Brain microvascular endothelial cell (primary cell): ENCODE measurements at places on chromosomes 13 and 19.

- DNase-seq = peak; percentile 47
These were observed 50.5 kb downstream of the STARD13 start for GRCh38 chr13:33235078-33235477.

DNA sequence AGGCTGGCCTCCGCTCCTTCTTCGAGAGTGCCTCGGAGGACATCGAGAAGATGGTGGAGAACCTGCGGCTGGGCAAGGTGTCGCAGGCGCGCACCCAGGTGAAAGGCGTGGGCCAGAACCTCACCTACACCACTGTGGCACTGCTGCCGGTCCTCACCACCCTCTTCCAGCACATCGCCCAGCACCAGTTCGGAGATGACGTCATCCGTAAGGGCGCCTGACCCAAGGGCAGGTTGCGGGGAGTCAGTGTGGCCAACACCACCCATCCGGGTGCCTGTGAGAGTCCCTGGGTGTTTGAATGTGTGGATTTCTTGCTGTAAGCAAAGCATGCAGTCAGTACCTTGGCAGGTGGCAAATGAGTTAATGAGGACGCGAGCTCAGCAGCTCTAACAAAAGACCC lies 78.8 kb downstream of the RYR1 start:
- no peak for DNase-seq

GRCh38 chr13:34161931-34162543 lies 344.1 kb downstream of the RFC3 start:
- DNase-seq = peak; percentile 42

DNA sequence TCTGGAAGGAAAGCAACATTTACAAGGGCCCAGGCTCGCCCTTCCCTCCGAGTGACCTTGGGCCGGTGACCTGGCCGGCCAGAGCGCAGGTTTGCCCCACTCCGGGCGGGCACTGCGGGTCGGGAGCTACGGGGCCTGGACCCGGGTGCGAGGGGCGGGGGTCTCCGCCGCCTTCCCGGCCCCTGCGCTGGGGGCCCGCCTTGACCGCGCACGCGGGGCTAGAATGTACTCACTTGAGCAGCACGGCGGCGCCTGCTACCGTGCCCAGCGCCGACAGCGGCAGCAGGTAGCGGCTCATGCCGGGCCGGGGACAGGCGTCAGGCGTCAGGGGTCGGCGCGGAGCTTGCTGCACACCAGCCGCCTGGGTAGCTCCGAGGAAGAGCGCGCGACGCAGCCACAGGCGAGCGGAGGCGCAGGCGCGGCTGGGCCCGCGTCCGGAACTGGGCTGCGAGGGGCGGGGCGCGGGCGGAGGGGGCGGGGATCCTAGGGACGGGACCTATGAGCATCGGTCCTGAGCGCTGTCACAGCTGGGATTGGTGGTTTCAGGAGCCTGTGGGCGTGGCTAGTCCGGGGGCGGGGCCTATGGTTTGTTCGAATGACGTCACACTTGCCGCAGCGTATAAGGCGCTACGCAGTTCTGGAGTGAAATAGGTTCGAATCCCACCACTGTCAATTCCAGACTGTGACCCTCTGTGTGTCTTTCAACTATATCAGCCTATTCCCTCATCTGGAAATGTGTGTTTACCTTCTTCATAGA lies at the start of gene RDH13:
Gene RDH13 (minus strand): TSS at position 414 of the 757 bp plus-strand sequence. CDS start 116 bp downstream, at position 298.
- peak; percentile 96 for DNase-seq

- no peak for DNase-seq
These were observed 53.7 kb downstream of the RAB20 start for GRCh38 chr13:110507678-110508381.

DNA sequence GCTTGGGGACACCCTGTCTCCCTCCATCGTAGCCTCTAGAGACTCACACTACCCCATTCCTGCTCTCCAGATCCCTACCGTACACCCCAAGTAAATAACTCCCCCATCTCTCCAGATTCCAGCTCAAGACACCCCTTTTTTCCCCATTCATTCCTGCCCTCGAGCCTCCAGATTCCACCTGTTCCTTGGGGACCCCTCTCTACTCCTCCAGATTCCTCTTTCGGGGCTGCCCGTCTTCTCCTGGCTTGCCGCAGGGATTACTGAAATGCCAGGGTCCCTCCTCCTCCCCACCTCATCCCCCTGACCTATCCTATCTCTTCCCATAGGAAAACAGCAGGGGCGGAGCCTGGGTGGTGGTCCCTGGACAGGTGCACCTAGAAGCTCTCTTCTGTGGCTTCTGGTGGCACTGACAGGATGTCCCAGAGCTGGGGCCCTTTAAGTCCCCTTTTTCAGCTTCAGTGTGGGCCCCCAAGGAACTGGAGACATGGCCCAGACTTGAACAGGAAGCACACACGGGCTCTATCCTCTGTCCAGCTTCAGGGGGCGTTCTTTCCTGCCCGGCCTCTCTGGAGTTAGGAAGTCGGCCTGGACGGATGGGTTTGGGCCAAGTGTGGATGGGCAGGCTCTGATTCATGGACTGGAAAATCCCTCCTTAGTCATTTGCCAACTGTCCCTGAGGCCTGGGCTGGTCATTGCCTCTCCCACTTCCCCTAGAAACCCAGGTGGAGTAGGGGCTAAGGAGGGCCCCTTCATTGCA lies 1.2 kb downstream of the ZSWIM4 start:
- peak; percentile 88 for DNase-seq

DNA sequence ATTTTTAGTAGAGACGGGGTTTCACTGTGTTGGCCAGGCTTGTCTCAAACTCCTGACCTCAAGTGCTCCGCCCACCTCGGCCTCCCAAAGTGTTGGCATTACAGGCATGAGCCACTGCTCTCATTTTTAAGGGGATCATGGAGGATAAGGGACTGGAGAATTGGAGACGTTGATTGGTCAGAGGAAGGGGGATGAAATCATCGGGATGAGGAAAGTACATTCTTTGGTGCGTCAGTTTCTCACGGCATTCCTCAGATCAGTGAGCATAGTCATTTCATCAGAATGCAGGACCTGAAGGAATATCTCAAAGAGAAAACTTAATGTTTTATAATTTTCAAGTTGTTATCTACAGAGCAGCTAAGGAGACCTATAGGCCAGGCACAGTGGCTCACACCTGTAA lies 14.0 kb downstream of the ZNF114 start:
- DNase-seq = peak; percentile 96

DNA sequence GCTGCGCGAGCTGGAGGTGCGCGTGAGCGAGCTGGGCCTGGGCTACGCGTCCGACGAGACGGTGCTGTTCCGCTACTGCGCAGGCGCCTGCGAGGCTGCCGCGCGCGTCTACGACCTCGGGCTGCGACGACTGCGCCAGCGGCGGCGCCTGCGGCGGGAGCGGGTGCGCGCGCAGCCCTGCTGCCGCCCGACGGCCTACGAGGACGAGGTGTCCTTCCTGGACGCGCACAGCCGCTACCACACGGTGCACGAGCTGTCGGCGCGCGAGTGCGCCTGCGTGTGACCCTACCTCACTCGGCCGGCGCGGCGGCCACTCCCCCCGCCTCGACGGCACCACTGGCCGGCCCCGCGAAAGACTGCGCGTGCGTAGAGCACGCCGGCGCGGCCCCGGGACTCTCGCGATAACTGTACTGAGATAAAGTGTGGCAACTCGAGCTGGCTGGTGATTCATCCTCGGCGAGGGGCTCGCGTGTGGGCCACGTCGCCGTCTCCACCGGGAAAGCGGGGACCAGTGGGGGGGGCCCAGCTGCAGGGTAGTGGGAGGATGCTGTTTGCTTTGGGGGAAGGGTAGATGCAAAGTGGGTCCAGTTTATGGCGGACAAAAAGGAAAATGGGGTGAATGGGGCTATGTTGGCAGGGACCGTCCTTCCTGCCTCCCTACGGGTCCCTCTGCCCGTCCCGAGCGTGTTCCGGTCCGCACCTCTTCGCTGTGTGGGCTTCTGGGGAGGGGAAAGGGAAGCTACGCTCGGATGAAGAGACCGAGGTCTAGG lies 11.4 kb downstream of the FUT6 start:
- peak; percentile 91 for DNase-seq

- DNase-seq = peak; percentile 34
These were observed 6.1 kb downstream of the ZNF700 start for GRCh38 chr19:11931051-11931450.

DNA sequence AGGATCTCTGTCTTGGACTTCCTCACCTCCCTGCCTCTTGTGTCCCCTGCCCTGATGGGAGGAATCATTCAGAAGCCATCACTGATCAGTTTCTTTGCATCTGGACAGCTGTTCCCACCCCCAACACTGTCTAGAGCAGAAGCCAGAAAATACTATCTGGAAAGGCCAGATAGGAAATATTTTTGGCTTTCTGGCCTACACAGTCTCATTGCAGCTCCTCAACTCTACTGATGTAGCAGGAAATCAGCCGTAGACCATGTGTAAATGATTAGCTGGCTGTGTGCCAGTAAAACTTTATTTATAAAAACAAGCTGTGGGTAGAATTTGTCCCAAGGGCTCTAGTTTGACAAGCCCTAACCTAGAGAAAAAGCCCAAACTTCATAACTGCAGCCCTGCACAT lies 5.6 kb downstream of the SIGLEC7 start:
- no peak for DNase-seq

- no peak for DNase-seq
These were observed 51.1 kb downstream of the RASL11A start for GRCh38 chr13:27321468-27322431.

DNA sequence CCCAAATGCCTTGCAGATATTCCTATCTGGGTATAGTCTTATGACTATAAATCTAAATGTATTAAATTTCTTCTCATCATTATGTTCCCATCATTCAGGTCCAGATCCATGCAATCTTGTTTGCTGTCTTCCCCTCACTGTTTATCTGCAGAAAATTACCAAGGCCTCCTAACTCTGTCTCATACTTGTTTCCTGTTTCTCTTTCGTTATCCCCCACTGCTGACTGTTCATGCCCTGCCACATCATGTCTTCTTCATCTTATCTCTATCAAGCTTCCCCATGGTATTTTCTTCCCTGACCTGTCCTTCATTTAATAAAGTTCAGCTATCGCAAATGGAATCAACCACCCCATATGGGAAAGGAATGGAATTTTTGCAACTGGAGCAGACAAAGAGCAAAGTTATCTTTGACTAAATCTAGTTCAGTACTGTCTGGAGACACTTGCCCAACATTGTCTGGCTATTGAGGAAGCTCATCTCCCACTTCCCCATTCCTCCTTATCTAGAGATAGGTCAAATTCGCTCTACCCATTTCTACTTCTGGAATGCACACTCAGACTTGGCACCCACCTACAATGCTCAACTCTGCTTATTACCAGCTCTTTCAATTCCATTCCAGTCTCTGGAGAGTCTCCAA lies 1358.1 kb downstream of the EFNB2 start:
- peak; percentile 25 for DNase-seq

GRCh38 chr13:44744880-44745633 lies 168.9 kb upstream of the TSC22D1 start:
- no peak for DNase-seq

DNA sequence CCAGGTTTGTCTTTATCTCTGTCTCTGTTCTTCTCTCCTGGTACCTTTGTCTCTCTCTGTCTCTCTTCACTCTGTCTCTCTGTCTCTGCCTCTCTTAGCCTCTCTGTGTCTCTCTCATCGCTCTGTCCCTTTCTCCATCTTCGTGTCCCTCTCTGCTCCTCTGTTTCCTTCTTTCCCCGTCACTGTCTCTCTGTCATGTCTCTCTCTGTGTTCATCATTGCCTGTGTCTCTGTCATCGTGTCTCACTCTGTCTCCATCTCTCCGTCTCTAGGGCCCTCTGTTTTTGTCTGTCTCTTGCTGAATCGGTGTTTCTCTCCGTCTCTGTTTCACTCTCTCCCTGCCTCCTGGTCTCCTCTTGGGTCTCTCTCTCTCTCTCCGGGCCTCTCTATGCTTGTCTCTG lies 2.9 kb upstream of the KCNN4 start:
- no peak for DNase-seq

- DNase-seq = peak; percentile 46
These were observed 28.4 kb downstream of the UBAC2 start for GRCh38 chr13:99228737-99229691.

DNA sequence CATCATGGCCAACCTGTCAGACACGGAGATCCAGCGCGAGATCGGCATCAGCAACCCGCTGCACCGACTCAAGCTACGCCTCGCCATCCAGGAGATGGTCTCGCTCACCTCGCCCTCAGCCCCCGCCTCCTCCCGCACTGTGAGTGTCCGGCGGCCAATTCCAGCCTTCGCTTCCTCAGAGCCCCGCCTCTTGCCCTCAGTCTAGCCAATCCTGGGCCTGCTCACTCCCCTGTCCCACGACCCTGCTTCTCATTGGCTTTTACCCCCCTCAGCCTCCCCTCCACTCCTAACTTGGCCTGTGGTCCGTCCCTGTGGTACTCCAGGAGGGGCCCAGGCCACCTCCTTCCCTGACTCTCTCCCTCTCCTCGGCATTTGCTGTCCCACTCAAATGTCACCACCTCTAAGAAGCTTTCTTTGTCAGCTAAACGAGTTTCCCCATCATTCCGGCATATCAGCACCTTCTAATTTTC lies 12.3 kb downstream of the HRC start:
- peak; percentile 90 for DNase-seq

DNA sequence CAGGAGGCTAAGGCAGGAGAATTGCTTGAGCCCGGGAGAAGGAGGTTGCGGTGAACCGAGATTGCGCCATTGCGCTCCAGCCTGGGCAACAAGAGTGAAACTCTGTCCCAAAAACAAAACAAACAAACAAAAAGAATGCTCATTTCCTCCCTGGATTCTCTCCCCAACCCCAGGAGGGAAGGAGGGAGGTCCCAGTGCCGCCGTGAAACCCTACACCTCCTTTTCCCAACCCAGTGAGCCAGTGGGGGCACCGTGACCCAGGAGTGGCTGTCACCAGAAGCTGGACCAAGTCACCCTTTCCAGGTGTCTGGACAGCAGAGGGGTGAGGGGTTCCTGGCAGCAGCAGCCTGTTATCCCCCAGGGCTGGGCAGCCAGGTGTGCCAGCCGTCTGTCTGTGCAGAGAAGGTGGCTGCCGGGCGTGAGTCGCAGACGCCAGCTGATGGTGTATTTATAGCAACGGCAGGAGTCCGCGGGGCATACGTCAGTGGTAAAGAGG lies 23.5 kb downstream of the NFIC start:
- DNase-seq = no peak

DNA sequence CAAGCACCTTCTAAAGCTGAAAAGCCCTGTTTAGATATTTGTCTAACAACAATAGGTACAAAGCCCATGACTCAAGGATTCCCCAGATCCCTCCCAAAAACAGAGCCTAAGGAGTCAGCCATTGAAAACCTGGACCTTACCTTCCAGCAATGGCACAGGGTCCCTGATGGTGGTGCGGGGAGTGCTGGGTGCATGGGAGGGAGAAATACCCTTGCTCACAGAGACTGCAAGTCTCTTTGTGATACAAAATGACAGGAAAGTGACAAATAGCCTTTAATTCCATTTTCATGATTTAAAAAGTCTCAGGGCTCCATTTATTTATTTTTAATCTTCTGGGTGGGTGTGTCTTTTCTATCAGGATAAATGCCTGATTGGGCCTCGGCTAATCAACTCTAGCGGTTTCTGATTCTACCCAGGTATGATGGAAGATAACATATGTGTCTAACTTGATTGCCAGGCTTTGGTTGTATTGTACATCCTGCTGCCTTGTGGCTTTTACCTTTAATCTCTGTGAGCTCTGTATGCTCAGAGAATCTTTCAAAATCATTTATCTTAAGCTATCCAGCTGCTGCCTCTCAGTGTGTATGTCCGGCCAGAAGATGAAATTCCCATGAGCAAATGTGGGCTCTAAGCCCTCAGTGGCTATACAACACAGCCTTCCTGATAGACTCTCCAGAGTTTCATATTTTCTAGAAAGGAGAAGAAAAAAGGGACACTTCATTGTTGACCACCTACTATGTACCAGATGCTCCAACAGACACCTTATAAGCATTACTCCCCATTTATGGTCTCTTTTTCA lies 54.6 kb upstream of the FAM124A start:
- DNase-seq = no peak

- DNase-seq = peak; percentile 26
These were observed 370.7 kb downstream of the COG6 start for GRCh38 chr13:40026174-40026585.

- DNase-seq = no peak
These were observed 22.1 kb downstream of the ARID3A start for GRCh38 chr19:947707-948539.

GRCh38 chr19:33557196-33557595 lies 35.6 kb upstream of the PEPD start:
- DNase-seq = no peak
